ENCODE measurements at places on chromosomes 6 and 20.

GRCh38 chr6:44826025-44826676 lies 438.6 kb downstream of the CDC5L start:
- DNase-seq = no peak

- no peak for DNase-seq
Observed at GRCh38 chr6:33455051-33455450, 675 bp downstream of the ZBTB9 start.

DNA sequence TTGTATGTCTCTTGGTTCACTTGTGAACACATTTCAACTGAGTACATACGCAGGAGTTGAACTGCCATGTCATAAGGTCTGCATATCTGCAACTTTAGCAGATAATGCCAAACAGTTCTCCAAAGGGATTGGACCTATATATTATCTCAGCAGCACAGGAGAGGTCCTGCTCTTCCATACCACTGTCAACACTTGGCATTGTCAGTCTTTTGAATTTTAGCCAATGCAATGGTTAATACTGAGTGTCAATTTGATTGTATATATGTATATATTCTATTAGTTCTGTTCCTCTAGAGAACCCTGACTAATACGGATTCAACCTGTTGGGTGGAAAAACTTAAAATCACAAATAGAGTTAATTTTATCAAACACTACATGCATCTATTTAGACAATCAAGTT lies 26.1 kb upstream of the ARHGAP18 start:
- DNase-seq = no peak

GRCh38 chr6:35757456-35758123 lies 18.8 kb upstream of the CLPSL2 start:
- DNase-seq = peak; percentile 2

- DNase-seq = no peak
Observed at GRCh38 chr6:47854971-47855370, 73.1 kb downstream of the OPN5 start.

DNA sequence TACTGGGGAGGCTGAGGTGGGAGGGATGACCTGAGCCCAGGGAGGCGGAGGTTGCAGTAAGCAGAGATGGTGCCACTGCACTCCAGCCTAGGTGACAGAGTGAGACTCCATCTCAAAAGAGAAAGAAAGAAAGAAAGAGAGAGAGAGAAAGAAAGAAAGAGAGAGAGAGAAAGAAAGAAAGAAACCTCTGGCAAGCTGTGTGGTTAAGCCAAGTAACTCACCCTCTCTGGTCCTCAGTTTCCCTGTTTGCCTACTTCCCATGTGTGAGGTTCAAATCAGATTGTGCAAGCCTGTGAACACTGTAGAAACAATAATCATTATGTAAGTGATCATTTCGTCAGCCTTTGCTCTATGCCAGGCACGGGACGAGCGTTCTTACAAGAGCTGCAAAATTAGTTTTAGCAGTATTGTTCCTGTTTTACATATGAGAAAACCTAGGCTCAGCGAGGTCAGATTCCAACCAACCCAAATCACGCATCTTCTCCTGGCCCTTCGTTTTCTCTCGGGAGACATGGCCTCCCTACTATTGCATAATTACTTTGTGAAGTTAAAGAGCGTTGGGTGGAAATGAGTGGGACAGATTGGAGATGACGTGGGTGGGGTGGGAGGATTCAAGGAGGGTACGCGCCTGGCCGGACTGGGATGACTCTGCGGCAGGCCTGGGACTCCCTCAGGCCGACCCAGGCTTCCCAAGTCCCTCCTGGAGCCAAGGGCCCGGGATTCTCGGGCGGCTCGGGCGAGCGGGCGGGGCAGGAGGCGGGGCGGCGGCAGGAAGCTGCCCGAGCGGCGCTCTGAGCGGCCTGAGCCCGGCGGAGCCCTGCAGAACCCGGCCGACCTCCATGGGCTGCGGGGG lies at the start of gene SNX21:
SNX21 (plus strand) TSS at position 770 of the 853 bp plus-strand sequence. CDS start 121 bp downstream, outside the sequence.
- no peak for DNase-seq

GRCh38 chr6:101776919-101777350 lies 383.4 kb downstream of the GRIK2 start:
- peak; percentile 46 for DNase-seq

GRCh38 chr6:158460602-158461169 lies 99.2 kb upstream of the TMEM181 start:
- DNase-seq = no peak

- no peak for DNase-seq
Observed at GRCh38 chr6:63493557-63493956, 78.7 kb upstream of the LOC128125822 start.

DNA sequence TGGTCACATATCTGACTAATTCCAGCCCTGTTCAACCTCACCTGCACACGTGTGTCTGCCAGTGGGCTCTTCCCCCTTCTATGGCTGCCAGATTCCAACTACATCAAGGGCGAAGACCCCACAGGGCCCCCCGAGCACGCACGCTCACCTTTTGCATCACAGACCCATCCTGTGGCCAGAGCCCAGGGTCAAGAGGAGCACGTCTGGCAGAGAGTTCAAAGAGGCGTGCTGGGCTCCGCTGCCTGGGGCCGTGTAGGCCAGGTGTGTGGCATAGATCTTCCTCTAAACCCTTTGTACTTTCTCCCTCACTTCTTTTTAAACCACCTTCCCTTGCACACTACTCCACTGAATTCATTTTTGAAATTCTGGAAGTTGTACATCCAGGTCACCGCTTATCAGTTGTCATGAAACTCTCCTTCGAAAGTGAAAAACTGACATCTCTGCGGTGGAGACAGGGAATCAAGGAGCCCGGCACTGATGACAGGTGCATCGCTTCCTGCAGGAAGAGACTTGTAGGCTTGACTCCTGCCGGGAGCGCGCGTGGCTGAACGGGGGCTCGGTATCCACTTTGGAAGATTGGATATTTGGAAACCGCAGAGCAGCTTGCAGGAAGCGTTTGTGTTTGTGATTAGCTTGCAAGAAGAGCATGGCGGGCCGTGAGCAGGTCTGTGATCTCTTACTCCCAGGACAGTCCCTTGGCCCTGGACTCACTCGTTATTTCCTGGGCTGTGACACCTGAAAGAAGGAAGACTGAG lies 397.2 kb downstream of the CDH4 start:
- DNase-seq = no peak

DNA sequence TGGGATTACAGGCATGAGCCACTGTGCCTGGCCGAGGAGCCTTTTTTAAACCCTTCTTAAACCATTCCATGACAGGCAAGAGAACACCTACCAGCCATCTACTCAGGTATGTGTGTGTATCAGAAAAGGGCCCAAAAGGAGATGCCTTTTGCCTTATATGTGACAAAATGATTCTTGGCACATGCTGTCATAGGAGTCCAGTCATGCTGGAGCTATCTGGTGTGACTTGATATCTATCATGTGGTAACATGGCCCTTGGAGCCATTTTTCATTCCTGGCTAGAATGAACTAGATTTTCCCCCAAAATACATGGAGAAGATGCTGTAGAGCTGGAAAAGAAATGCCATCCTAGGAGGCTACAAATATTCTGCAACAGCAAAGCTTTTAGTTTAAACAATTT lies 129.1 kb downstream of the DST start:
- no peak for DNase-seq

DNA sequence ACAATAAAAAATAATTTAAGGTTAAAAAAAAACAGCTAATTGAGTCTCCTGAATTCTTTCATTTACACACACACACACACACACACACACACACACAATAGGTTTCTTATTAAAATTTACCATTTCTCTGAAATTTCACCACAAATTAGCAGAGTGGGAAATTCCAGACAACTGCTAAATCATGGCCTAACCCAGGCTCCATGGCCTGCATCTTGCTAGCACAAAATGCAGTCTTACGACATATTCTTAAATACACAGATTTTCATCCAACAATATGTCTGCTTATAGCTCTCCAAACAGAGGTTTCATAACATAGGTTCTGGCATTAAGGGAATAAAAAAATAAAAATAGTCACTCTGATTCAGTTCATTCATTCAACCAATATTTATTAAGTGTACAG lies 46.9 kb downstream of the SOD2 start:
- DNase-seq = no peak

- DNase-seq = no peak
Observed at GRCh38 chr6:160253714-160254113, 4.9 kb downstream of the SLC22A2 start.

DNA sequence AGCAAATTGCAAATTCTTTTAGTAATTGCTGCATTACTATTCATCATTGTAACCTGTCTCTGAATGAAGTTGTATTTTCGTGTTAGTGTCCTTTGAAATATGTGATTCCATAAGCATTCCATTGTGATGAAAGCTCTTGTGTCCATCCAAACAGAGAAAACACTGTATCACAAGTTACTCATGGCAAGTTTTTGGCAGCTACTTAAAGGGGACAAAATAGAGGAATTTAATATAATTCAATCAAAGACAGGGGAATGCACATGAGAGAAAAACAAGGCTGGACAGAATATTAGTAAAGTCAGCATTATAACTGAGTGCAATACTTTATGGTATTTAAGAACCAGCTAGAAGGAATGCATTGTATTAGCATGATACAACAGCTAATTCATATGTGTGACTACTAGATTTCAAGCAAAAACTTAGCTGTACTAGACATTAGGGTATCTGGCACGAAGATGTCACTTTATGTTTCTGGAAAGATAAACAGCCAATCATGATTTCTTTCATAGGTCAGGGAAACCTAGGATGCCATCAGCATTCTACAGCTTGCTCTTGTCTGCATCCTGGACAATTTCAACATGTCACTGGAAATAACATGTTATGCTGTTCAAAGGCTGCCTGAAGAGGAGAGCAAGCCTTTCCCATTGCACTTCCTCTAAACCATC lies 270.6 kb upstream of the MARCKS start:
- no peak for DNase-seq

- DNase-seq = no peak
Observed at GRCh38 chr6:12605888-12606345, 110.7 kb upstream of the PHACTR1 start.

- DNase-seq = no peak
Observed at GRCh38 chr20:38198238-38198861, 33.3 kb upstream of the TGM2 start.

DNA sequence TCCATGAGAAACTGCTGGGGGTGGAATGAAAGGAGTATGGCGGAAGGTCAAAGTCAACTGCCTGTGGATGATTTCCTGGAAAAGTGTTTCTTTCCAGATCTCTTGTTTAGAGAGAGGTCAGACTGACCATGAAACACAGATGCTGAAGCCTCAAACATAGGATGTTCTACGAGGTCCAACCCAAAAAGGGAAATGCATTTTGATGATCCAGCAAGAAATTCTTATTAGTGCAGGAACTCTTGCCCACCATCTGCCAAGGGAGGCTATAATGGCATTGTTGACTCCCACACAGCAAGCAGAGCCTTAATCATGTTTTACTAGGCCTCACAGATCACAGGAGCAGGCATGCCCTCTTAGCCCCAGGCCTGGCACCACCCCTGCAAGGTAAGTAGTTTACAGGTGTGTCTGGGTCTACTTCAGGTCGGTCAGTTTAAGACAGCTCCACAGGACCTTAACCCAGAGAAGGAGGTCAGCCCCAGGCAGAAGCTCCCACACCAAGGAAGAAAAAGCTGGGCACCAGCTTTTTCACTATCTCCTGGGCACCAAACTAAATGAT lies 67.6 kb upstream of the CNKSR3 start:
- no peak for DNase-seq

GRCh38 chr6:489001-489400 lies 97.4 kb downstream of the IRF4 start:
- no peak for DNase-seq

GRCh38 chr6:57263739-57264138 lies 41.6 kb upstream of the RAB23 start:
- no peak for DNase-seq

DNA sequence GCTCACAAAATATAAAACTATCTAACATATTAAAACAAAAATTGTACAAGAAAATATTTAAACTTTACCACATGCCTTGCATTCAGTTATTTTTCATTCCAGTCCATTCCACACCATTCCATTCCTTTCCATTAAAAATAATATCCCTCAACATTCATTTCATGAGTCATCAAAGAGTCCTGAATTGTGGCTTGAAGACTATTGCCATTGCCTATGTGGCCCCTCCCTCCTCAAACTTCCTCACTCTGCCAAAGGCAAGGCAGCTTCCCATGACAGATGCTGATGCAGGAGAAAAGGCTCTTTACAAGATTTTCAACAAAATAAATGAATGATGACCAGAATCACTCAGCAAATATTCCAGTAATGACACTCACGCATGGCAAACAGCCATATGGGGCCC lies 31.7 kb downstream of the IL20RA start:
- DNase-seq = no peak

GRCh38 chr6:129643968-129644367 lies 66.0 kb downstream of the ARHGAP18 start:
- no peak for DNase-seq

DNA sequence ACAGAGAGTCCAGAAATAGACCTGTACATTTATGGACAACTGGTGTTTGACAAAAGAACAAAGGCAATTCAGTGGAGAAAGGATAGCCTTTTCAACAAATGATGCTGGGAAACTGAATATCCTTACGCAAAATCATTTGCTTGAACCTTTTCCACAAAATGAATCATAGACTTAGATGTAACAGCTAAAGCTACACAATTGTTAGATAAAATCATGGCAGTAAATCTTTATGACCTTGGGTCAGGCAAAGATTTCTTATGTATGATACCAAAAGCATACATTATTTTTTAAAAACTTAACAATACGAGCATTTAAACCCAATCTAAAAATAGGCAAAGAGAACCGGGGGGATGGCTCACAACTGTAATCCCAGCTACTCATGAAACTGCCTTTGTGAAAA lies 73.5 kb upstream of the DST start:
- no peak for DNase-seq

DNA sequence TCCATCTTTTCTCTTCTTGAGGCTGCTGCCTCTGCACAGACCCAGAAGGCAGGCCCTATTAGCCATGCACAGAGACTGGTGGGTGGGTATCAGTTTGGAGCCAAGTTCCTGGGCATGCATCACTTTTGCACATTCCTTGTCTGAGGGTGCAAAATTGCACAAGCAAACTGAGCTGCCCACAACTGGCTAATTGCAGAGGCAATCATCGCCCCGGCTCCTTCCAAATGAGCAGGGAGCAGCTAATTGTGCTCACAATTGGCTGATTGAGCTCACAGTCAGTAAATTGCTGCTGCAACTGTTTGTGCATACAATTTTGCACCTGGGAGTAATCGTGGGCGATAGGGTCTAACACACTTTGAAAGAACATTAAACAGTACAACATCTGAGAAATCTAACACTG lies 511.4 kb downstream of the DHX35 start:
- DNase-seq = no peak

DNA sequence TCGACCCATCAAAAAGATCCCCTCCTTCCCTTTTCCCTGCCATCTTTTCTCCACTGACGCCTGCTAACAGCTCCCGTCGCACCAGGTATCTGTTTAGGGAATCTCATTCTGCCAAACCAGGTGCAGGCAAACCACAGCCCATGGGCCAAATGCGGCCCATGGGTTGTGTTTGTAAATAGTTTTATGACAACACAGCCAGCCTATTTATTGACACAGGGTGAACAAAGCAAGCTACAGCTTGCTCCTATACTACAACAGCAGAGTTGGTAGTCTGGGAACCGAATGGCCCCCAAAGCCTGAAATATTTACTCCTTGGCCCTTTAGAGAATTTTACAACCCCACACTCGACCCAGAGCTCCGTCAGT lies 16.4 kb downstream of the NFATC2 start:
- DNase-seq = no peak

- no peak for DNase-seq
Observed at GRCh38 chr6:81772741-81773140, 20.3 kb upstream of the TENT5A start.
